ENCODE measurements at places on chromosomes 7 and 10.

- no peak for DNase-seq
These were observed 519.2 kb downstream of the TFEC start for GRCh38 chr7:115511330-115511729.

DNA sequence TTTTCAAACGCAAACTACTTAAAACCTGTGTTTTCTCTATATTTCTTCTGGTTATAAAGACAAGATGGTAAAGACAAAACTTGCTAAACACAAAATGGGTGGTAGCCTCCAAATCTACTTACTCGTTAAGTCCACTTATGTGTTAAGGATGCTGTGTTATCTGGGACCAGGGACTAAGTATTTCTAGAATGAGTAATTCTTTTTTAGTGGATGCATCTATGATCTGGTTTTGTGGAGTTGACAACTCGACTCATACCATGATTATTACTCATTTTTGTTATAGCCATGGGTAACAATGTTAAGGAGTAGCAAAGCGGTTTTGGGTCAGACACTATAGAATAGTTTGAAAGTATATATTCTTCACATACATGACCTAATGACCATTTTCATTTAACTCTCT lies 239.5 kb upstream of the FOXP2 start:
- DNase-seq = no peak

DNA sequence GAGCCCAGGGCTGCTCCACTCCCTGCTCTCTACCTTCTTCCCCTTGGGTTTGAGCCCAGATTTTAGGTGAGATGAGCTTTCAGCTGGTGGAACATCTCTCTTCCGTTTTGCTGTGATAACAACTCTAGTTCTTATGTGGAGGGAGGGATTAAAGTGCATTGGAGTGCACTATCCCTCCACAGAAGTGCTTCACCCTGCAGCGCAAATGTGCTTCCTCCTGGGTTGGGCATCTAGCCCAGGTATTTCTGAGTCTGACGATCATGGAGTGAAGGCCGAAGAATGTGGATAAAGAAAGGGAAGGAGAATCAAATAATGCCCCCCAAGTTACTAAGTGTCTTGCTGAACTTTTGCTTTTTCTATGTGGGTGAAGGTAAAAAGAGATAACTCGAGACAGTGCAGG lies 157.4 kb downstream of the CACNB2 start:
- no peak for DNase-seq

- no peak for DNase-seq
These were observed 282.1 kb downstream of the KCND2 start for GRCh38 chr7:120554960-120555571.

GRCh38 chr10:110304394-110304779 lies 333 bp downstream of the SMNDC1 start:
- DNase-seq = no peak

GRCh38 chr10:43308986-43309385 lies 42.1 kb upstream of the RASGEF1A start:
- DNase-seq = no peak

- no peak for DNase-seq
These were observed 182.4 kb downstream of the PLXNA4 start for GRCh38 chr7:132393789-132394261.

- no peak for DNase-seq
These were observed 193.3 kb downstream of the SEMA3E start for GRCh38 chr7:83455612-83456011.

DNA sequence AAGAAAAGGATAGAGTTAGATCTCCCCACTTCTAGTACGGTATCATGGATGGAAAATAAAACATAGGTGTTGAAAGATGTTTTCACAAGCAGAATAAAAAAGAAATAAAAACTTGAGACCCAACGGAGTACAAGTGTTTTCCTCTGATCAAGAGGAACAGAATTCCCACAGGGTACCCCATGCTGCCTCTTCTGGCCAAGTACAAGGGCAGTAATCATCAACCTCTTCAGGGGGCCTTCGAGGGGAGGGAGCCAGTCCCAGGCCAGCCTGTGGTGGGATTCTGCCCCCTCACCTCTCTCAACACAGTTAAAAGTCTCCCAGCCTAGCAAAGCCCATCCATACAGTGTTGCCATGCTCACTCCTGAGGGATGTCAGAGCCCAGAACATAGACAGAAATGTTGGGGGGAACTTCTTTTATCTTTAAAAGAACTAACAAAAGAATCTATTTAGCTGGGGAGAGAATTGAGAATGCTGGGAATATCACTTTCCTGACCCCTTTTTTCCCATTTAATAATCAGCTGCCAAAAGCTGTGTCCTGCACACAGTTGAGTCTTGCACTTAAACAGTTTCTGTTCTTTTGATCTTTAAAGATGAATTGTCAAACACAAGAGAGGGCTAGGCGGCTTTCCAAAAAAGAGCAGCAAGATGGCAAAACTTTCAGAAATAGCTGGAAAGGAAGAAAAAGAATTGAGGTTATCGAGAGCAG lies 101.7 kb downstream of the PTN start:
- no peak for DNase-seq

- no peak for DNase-seq
These were observed 47.8 kb upstream of the NKX2-3 start for GRCh38 chr10:99484626-99485581.

GRCh38 chr10:123377883-123378282 lies 223.7 kb downstream of the BUB3 start:
- no peak for DNase-seq

DNA sequence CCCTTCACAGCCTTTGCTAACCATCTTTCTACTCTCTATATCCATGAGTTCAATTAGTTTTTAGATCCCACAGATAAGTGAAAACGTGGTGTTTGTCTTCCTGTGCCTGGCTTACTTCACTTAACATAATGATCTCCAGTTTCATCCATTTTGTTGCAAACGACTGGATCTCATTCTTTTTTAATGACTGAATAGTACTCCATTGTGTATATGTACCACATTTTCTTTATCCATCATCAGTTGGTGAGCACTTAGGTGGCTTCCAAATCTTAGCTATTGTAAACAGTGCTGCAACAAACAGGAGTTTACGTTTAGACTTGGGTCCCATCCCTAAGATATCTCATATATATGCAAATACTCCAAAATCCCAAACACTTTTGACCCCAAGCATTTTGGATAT lies 9.1 kb downstream of the CDC123 start:
- DNase-seq = no peak

Data from AG09309 (cell line).